ENCODE measurements at places on chromosomes 4 and X.

GRCh38 chrX:31366041-31366440 is 294.2 kb upstream of the FTHL17 start:
- DNase-seq: no peak

GRCh38 chr4:3208826-3209225 is 40.1 kb upstream of the MSANTD1 start:
- DNase-seq: peak; percentile 56

DNA sequence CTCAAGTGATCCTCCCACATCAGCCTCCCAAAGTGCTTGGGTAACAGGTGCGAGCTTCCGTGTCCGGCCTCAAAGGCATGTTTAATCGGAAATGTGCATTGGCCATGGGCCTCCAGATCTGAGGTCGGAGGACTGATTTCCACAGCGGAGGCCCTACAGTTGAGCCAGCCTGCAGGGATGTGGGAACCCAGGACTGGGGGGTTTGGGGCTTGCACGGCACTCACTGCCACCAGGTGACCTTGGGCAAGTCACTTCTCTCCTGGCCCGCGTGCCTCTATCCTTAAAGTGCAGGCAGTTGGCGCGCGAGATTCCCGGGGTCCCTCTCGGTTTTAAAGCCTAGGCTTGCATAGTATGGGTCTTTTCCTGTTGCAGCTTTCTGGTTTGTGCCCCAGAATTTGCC is 18.3 kb upstream of the WFS1 start:
- peak; percentile 67 for DNase-seq

- DNase-seq: no peak
Measured at GRCh38 chrX:153499876-153500275, 5.1 kb downstream of the BGN start.

- DNase-seq: no peak
Measured at GRCh38 chrX:149829751-149830191, 48.0 kb downstream of the MAGEA9 start.
